Gastrocnemius medialis (tissue), 4 donors: ENCODE measurements at places on chromosomes 3 and 15. TPM values are rescaled to one million over a fixed set of nuclear protein-coding genes. Genes with fewer than 3 reads are reported as not detected.
A peak's percentile ranks its signal among the peaks of the same experiment; 100 is the strongest.

- peak overlapping the region; percentile 49 for H3K27ac ChIP-seq
- DNase-seq: no peak
- H3K4me1 ChIP-seq: peaks cover 25% of the 10 kb centered on the region
- no peak overlapping the region for H3K4me3 ChIP-seq
- H3K27me3 ChIP-seq: no peaks in the 10 kb centered on the region
- no peaks in the 10 kb centered on the region for H3K36me3 ChIP-seq
Measured at GRCh38 chr3:180804916-180805315, 107.6 kb upstream of the FXR1 start.

- DNase-seq: no peak
- H3K4me1 ChIP-seq: no peaks in the 10 kb centered on the region
- H3K27ac ChIP-seq: no peak overlapping the region
- no peaks in the 10 kb centered on the region for H3K36me3 ChIP-seq
Measured at GRCh38 chr3:39029556-39029955, 22.2 kb downstream of the SCN11A start.

DNA sequence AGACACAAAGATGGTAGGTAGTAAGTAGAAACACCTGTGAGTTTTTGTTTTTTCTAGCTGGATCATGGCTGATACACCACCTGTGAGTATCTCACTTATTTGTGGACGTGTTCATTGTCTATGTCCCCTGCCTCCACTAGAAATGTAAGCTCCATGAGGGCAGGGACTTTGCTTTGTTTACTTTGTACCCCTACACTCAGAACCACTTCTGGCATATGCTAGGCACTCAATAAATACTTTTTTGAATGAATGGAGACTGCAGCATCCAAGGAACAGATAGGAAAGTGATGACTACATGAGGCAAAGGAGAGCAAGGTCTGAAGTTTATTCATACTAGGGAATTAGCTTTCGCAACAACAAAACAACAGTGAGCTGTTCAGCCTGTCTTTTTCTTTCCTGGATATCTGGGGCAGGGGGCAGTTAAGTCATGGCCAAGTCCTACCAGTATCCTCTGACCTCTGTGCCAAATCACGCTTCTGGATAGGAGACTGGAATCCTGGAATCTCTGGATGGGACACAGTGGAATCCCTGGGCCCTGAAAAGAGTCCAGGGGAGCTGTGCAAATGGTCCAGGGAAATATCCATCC is 11.6 kb upstream of the EPB42 start:
- peaks cover under 1% of the 10 kb centered on the region for H3K4me1 ChIP-seq
- H3K27ac ChIP-seq: no peak overlapping the region
- H3K27me3 ChIP-seq: no peaks in the 10 kb centered on the region
- H3K36me3 ChIP-seq: no peaks in the 10 kb centered on the region

- no peaks in the 10 kb centered on the region for H3K27me3 ChIP-seq
- no peak overlapping the region for H3K4me3 ChIP-seq
- no peak for DNase-seq
- H3K36me3 ChIP-seq: no peaks in the 10 kb centered on the region
- H3K27ac ChIP-seq: no peak overlapping the region
- no peaks in the 10 kb centered on the region for H3K4me1 ChIP-seq
Measured at GRCh38 chr15:40114218-40114617, 5.5 kb upstream of the BMF start.

GRCh38 chr3:10401990-10402761 is 81.3 kb upstream of the SEC13 start:
- no peaks in the 10 kb centered on the region for H3K27me3 ChIP-seq
- no peak overlapping the region for H3K4me3 ChIP-seq
- no peaks in the 10 kb centered on the region for H3K36me3 ChIP-seq
- no peak for DNase-seq

DNA sequence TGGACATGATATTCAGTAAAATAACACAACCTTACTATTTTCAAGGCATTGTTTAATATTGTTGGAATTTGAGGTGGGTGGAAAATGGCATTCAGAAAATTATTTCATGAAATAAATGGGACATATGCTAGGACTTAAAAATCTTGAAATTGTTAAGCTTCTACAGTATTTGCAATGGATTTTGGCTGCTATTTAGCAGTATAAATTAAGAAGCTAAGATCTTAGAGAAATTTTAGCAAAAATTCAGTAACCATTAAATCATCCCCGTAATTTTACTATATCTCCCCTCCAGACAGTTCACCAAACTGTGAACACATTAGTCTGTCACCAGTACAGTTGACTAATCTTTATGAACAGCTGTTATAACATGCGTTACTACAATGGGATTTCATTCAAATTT is 8.2 kb downstream of the DIPK2A start:
- no peak for DNase-seq
- H3K36me3 ChIP-seq: no peaks in the 10 kb centered on the region
- H3K27ac ChIP-seq: no peak overlapping the region
- no peaks in the 10 kb centered on the region for H3K27me3 ChIP-seq
- peaks cover 36% of the 10 kb centered on the region for H3K4me1 ChIP-seq

DNA sequence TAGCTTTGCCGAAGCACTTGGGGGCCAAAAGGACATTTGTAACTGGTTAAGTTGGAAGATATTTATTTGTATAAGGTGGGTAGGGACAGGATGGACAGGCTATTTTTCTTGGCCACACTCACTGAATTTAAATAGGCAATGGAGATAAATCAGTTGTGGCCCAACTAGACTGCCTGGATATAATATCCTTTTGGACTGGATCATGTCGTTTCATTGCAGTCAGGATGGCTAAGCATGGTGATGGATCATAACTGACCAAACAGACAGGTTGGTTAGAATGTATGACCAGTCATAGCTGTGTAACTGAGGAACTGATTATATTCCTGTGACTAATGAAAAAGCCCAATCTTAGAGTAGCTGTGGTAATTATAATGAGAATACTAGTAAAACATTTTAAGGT is 284.0 kb downstream of the LPP start:
- H3K27me3 ChIP-seq: no peaks in the 10 kb centered on the region
- DNase-seq: no peak
- no peaks in the 10 kb centered on the region for H3K36me3 ChIP-seq
- peaks cover 31% of the 10 kb centered on the region for H3K4me1 ChIP-seq
- H3K4me3 ChIP-seq: no peak overlapping the region
- no peak overlapping the region for H3K27ac ChIP-seq

DNA sequence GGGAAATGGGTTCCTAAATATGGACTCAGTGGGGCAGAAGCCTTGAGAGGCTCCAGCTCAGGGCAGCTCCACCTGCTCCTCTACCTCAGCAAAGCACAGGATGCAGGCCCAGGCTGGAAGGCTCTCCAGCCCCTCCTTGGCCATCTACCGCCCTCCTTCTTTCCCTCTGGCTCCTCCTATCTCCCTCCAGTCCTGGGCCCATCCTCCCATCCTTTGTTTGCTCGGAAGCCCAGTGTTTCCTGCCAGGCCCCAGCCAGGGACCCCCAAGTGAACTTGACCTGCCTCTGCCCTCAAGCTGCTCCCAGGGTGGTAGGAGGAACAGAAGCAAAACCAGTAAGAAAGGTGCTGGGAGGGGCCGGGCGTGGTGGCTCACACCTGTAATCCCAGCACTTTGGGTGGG is 20.1 kb downstream of the MAPKAPK3 start:
- no peaks in the 10 kb centered on the region for H3K27me3 ChIP-seq
- peaks cover 24% of the 10 kb centered on the region for H3K36me3 ChIP-seq
- H3K4me3 ChIP-seq: no peak overlapping the region
- H3K27ac ChIP-seq: no peak overlapping the region

GRCh38 chr15:51366920-51367319 is 25.5 kb downstream of the GLDN start:
- no peaks in the 10 kb centered on the region for H3K4me1 ChIP-seq
- H3K27ac ChIP-seq: no peak overlapping the region
- peak; percentile 30 for DNase-seq
- no peaks in the 10 kb centered on the region for H3K36me3 ChIP-seq
- no peak overlapping the region for H3K4me3 ChIP-seq

DNA sequence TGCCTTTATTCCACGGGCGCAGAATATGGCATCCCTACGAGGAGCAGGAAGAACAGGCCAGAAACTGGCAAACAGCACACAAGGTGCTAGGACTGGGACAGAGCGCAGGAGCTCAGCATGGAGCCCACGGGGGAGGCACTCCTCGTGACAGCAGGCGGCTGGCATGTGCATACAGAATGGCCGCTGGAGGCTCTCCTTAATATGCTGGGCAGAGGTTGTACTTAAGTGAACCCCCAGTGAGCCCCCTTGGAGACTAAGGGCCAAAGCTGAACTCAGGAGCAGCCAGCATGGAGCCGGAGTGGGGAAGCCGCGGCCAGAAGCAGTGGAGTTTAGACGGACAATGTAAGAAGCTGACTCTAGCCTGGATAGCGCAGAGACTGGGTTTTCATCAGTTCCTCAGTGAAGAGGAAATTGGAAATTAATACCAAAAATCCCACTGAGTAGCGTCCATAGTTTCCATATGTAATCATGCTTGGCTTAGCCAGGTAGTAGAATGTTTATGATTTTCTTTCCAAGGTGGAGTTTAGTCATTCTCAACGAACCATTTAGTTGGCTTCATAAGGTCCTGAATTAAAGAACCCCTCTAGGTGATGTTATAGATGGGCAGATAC is 69.4 kb downstream of the EPHB3 start:
- no peaks in the 10 kb centered on the region for H3K27me3 ChIP-seq
- peaks cover 13% of the 10 kb centered on the region for H3K4me1 ChIP-seq
- no peaks in the 10 kb centered on the region for H3K36me3 ChIP-seq
- H3K4me3 ChIP-seq: no peak overlapping the region
- no peak overlapping the region for H3K27ac ChIP-seq

DNA sequence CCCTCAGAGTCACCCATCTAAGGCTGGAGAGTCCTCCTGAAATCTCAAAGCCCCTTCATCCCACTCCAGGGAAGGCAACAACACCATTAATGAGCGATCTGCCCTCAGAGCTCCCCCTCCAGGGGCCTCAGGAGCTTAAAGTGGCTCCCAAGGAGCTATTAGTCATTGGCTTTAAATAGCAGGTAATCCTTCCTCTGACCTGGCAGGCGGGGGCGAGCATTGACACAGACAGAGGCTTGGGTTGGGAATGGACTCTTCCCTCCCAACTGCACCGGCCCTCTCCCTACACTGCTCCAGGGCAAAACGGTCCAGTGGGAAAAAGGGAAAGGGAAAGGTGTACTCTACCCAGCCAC is 1.4 kb downstream of the MFGE8 start:
- peak overlapping the region; percentile 92 for H3K4me3 ChIP-seq
- H3K36me3 ChIP-seq: no peaks in the 10 kb centered on the region
- peak overlapping the region; percentile 92 for H3K27ac ChIP-seq
- DNase-seq: peak; percentile 68
- H3K27me3 ChIP-seq: no peaks in the 10 kb centered on the region

- DNase-seq: no peak
- no peak overlapping the region for H3K4me3 ChIP-seq
- H3K36me3 ChIP-seq: no peaks in the 10 kb centered on the region
- H3K27ac ChIP-seq: no peak overlapping the region
- H3K27me3 ChIP-seq: no peaks in the 10 kb centered on the region
Measured at GRCh38 chr3:177770383-177771230, 573.3 kb upstream of the TBL1XR1 start.

DNA sequence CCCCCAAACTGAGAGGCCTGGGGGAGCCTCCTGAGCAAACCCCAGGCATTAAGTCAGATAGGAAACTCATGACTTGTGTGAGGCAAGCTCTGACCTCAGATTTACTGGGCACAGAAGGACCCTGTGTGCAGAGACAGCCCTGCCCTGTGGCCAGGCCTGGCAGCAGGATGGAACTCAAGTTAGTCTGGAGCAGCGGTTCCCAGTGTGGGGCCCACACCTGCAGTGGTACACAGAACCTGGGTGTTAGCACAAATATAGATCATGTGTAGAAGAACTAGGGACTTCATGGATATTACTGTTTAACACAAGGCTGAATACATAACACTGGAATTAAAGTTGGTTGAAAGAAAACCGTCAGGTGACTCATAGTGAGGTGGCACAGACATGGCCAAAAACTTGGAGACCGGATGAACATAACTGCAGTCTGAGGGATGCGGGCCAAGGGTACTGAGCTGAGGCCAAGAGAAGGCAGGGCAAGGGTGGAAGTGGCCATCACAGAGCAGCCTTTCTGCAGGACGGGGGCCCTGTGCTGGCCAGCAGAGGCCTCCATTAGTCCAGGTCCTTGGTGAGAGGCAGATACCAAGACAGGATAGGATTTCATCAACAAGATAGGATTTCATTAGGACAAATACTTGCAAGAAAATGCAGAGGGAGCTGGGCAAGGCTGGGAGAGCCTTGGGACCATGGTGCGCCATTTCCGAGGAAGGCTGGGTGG is 40.9 kb downstream of the IRAK2 start:
- no peak overlapping the region for H3K4me3 ChIP-seq
- peak overlapping the region; percentile 81 for H3K27ac ChIP-seq
- no peaks in the 10 kb centered on the region for H3K27me3 ChIP-seq
- peak; percentile 74 for DNase-seq

DNA sequence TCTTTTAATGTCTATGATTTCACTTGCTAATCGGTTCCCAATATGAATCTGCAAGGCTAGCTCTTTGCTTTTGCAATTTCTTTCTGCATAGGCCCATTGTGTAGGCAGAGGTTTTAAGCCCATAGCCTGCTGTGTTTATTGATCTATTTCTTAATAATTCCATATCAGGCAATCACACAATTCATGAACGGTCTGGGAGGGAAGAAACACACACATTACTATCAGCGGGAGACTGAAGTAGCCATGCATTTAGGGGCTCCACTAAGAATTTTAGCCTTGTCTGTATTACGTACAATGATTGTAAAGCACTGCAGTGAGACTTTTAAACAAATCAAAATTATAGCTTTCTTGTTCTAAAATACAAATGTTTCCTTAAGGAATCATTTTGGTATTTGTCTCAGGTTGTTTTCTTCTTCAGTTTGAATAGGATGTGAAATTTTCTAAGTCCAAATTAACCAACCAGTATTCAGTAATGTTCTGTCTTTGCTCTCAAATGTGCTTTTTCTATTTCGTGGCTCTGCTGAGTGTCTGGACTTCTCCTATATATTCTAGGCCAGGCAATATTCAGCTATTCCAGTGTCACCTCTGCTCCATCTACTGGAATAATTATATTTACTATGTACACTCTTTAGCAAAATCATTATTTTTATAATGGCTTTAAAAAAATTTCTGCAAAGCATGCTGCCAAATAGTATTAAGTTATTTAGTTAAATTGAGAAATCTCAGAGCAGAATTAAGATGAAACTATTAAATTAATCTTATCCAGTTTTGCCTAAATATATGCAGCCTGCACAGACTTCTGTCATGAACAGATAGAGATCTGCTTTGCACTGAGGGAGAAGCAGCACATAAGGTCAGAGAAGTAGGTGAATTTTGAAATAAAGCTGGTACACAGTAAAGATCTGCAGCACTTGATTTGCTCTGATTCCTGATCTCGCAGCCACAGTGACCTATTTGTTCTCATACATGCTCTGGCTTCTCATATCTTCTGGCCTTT is 103.0 kb upstream of the NAALADL2 start:
- no peak overlapping the region for H3K4me3 ChIP-seq
- H3K36me3 ChIP-seq: no peaks in the 10 kb centered on the region
- DNase-seq: no peak
- no peaks in the 10 kb centered on the region for H3K27me3 ChIP-seq
- H3K27ac ChIP-seq: no peak overlapping the region

Gene BOC
- 3.7 TPM for total RNA-seq

Gene CLRN1
- not detected for total RNA-seq

Gene XYLB
- total RNA-seq: 1.1 TPM

Gene GOLGA8S
- total RNA-seq: 0.20 TPM

Gene C3orf20
- 0.46 TPM for total RNA-seq

Gene ZNF774
- 2.8 TPM for total RNA-seq

Gene MEIS2
- 1.8 TPM for total RNA-seq
